DMS 273 treated with DMSO at 0.1 percent for 48 hours (cell line): ENCODE measurements at places on chromosomes 2 and 18.

DNA sequence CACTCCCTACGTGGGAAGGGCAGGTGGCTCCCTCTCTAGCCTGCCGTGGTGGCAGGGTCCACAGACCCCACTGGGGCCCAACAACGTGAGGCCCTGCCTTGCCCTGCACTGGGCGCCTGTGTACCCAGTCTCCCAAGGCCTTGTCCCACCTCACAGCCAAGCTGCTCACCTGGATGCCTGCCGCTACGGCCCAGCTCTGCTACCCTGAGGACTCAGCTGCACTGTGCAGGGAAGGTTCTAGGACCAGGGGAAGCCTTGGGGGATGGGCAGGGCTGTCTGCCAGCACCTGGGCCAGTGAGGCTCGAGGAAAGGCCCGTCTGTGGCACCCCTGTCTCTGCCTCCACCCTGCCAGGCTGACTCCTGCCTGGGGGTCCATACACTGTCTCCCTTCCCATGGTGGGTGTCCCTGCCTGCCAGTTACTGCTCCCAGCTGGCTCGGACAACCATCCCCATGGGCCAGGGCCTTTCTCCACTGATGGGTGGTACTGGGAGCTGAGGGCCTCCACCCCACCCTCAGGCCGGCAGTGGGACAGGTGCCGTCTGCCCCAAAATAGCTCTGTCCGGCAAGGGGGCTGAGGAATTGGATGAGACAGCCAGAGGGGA, 33.2 kb downstream of the HS6ST1 start:
- no peak for DNase-seq

GRCh38 chr2:239750929-239751678, 274.0 kb downstream of the NDUFA10 start:
- no peak for DNase-seq

- no peak for DNase-seq
Observed at GRCh38 chr18:24582771-24583170, 122.3 kb downstream of the HRH4 start.

- no peak for DNase-seq
Observed at GRCh38 chr18:808086-808485, 4.0 kb downstream of the YES1 start.
